ENCODE measurements at places on chromosomes 2 and 18. TPM values are rescaled to one million over a fixed set of nuclear protein-coding genes. Genes with fewer than 3 reads are reported as not detected.

The PLGLB2 gene
- 0.24 TPM for total RNA-seq

The RGPD8 gene
- total RNA-seq = 5.6 TPM

The CAVIN2 gene
- total RNA-seq = 8.4 TPM

The GLI2 gene
- total RNA-seq = 0.44 TPM

The NPAS2 gene
- total RNA-seq = 14.6 TPM

The SLC5A7 gene
- not detected for total RNA-seq

The IKZF2 gene
- total RNA-seq = 8.1 TPM

The POTEI gene
- not detected for total RNA-seq

The GRB14 gene
- total RNA-seq = 2.4 TPM

The CD302 gene
- total RNA-seq = 1.3 TPM

The KATNAL2 gene
- 0.95 TPM for total RNA-seq

The PSMA8 gene
- total RNA-seq = not detected

- peak; percentile 86 for DNase-seq
Observed at GRCh38 chr18:58669731-58670378, 1.4 kb upstream of the MALT1 start.

DNA sequence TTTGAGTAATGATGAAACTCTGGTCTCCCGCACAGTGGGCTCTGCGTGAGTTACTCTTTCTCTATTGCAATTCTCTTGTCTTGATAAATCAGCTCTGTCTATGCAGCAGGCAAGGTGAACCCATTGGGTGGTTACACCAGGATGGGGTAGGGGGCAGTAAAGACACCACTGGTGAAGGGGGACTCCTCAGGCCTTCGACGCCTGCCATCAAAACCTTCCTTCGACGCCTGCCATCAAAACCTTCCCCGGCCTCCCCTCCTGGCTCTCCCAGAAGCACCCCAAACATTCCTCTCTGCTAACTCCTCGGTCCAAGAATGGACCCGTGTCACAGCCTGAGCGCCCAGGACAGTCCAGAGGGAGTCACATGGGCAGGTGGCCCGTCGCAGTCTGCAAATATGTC lies 4.8 kb upstream of the STARD7 start:
- no peak for DNase-seq

DNA sequence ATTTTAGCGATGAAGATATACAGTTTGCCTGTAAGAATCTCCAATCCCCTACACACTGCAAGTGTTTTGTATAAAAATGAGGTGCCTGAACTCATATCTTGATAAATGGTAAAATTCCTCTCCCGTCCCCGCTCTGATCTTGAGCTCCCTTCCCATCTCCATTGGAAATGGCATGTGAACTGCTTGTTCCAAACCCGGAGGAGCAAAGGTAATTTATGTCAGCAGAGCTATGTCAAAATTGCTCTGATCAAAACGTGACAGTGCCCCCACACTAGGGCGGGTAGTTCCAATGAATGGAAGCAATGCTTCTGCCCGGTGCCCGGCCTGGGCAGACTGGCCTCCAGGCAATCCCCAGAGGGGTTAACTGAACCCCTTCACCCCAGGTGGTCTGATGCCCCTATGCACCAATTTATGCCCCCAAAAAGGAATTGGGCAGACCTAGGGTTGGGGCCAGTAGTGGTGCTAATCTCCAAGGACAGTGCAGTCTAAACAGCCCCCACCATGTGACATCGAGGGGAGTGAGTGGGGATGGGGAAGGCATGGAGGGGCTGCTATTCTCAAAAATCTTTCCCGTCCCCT lies 3.6 kb upstream of the GMPPA start:
- no peak for DNase-seq

- DNase-seq = no peak
Observed at GRCh38 chr18:69152436-69152835, 248.3 kb upstream of the DOK6 start.

DNA sequence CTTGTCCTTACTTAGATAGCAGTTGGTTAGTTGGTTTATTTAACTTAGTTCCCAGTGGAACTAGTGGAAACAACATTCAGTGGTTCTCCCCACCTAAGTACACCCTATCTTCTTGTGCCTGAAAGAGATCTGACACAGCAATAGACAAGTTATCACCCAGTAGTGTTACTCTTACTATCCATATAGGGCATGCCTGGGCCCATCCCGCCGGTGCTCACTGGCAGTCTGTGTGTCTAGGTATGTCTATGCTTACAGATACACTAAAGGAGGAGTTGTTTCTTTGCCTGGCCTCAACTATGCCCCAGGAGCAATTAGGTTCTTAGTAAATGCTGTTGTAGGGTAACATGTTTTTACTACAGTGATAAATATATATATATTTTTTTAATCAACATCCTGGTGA lies 12.0 kb upstream of the NRP2 start:
- DNase-seq = peak; percentile 68

GRCh38 chr2:42369532-42370229 lies 8.7 kb upstream of the COX7A2L start:
- no peak for DNase-seq

- DNase-seq = no peak
Observed at GRCh38 chr2:241760301-241760771, 16.3 kb upstream of the GAL3ST2 start.

- DNase-seq = no peak
Observed at GRCh38 chr18:35028536-35028935, 12.7 kb upstream of the MAPRE2 start.

GRCh38 chr2:184579226-184579625 lies 19.1 kb upstream of the ZNF804A start:
- no peak for DNase-seq

DNA sequence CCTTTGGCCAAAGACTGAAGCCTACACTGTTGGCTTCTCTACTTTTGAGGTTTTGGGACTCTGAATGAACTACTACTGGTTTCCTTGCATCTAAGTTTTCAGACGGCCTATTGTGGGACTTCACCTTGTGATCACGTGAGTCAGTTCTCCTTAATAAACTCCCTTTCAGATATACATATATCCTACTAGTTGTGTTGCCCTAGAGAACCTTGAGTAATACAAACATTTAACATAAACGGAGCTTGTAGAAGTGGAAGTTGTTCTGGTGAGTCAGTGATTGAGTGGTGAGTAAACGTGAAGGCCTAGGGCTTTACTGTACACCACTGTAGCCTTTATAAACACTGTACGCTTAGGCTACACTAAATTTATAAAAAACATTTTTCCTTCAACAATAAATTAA lies 107.2 kb upstream of the CDH2 start:
- peak; percentile 78 for DNase-seq

GRCh38 chr18:11279461-11279860 lies 130.1 kb upstream of the PIEZO2 start:
- no peak for DNase-seq

- DNase-seq = peak; percentile 65
Observed at GRCh38 chr2:162890690-162891311, 52.2 kb upstream of the KCNH7 start.

DNA sequence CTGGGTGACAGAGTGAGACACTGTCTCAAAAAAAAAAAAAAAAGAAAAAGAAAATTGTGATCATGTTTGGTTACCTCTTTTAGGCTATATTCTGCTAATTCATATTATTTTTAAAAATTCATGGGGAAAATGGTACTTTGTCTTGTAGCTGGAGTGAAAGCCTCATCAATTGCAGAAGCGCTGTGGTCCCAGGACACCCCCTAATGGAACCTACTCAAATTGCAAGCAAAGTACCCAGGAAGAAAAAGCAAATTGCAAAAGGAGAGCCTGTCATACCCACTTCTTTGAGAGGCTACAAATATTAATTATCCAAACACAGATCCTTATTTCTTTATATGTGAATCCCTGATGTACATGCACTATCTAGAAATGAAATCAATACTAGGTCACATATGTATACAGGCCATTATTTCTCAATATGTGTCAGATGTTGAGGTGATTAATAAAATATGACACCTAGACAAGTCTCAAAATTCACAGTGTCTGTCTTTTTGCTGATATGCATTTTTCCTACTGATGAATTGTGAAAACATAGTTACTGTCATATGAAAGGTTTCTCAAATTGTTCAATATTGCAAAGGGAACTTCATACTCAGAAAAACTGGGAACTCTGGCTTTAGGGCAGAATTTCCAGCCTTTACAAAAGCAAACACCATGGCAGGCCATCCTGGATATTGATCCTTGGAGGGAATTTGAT lies 12.6 kb downstream of the CRACDL start:
- no peak for DNase-seq

- peak; percentile 9 for DNase-seq
Observed at GRCh38 chr18:53567929-53568574, 656.4 kb downstream of the MBD2 start.

GRCh38 chr2:127695491-127696472 lies 5.5 kb upstream of the SFT2D3 start:
- DNase-seq = no peak

GRCh38 chr18:31070206-31070605 lies 27.7 kb upstream of the DSC3 start:
- DNase-seq = no peak

DNA sequence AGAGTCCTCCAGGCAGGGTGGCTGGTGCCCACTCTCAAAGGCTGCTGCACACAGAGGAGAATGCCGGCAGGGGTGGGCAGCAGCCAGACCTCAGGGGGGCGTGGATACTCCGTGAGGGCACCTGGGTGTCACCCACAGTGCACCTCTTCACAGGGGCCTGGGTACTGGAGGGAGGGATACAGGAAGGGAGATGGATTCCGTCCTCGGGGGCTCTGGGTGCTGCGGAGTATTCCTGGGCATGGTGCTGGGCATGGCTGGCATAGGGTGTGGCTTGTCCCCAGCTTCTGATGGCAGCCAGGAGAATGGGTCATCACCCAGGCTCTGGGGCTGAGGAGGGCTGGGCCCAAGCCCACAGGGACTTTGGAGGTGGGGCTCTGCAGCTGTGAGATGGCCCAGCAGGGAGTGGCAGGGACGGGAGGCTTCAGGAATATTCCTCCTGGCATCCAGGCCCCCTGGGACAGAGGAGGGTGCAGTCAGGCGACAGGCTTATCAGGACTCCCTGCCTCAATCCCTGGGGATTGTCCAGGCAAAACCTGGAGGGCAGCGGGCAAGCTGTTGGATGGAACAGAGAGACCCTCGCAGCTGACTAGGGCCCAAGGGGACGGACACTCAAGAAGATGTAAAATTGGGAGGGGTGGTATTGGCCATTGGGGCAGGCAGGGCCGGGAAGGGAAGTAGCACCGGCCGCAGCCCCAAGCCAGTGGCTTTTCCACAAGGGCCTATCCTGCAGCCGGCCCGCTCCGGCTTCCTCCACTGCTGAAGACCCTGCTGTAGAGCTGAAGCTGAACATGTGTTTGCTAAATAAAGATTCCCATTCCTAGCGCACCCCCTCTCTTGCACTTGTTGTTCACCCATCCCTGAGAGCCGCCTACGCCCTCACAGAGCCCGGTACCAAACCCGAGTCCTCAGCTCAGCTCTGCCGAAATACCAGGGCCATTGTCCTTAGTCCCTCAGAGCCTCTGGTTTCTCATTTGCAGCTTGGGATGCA lies 5.7 kb upstream of the KLHL30 start:
- DNase-seq = no peak

DNA sequence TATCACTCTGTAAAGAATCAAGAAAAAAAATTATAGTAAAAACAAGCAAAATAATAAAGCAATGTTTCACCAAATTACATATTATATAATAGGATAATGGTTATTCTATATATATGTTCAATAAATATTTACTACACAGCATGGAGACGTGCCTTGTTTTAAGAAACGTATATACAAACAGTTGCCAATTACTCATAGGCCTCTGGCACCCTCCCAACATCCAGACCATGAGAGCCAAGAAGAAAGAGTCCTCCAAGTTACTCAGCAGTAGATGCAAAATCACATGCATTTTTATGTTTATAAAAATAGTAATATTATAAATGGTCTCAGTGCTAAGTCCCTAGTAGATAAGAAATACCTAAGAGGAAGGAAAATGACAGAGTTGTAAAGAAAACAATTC lies 64.8 kb downstream of the REV1 start:
- no peak for DNase-seq

- no peak for DNase-seq
Observed at GRCh38 chr2:8643250-8643995, 38.4 kb upstream of the ID2 start.

DNA sequence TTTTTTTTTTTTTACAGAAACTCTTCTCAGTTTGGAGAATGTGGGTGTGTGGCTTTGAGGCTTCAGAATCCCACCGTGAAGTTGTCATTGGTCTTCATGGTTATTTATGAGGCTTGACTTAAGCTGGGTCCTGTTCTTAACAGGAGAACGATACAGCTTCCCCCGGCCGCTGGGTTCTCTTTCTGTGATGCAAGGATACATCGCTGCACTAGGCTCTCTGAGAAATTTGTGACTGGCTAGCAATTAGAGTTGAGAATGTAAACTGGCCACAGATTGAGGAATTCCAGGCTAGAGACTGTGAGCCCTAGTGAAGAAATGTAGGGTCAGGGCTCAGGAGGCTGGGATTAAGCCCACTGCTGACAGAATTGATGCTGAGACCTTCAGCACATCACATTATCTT lies 29.8 kb downstream of the MGAT5 start:
- DNase-seq = no peak

DNA sequence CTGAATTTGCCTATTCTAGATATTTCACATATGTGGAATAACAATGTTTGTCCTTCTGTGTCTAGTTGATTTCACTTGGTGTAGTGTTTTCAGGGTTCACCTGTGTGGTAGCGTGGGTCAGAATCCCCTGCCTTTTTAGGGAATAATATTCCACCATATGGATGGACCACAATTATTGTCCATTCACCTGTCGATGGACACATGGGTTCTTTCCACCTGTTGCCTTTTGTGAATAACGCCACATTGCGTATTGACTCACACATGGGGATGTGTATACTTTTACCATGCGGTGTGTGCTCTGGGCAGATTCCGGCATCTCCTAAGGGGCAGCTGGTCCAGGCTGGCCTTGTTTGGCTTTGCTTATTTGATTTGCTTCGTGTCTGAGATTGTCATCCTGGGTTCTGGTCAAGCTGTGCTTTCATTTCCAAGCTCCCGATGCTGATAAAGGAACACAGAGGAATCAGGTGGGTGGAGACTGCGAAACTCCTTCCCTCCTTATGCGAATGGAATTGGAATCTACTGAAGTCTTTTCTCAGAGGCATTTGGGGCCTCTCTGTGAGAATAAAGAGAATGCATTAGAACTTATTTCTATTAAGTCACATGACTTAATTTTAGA lies 18.9 kb upstream of the ALLC start:
- no peak for DNase-seq

DNA sequence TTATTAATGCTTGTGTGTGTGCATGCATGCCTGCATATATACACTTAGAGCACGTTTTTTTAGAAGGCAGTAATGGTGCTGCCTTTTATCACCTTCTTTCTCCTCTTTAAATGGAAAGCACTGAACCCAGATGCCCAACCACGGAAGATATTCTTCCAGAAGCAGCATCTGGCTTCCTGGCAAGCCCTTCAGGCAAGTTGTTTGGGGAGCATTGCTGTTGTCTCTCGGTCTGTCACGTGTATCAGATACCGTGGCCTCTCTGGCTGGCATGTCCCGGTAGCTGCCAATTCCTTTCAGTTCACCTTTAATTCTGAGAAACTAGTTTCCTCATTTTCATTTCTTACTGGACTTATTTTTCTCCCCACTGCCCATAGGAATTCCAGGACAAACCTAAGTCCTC lies 587.8 kb downstream of the ARHGAP15 start:
- DNase-seq = no peak
